ENCODE measurements at places on chromosomes 6 and 20.
A peak's percentile ranks its signal among the peaks of the same experiment; 100 is the strongest.

- DNase-seq: no peak
These were observed 18.2 kb downstream of the ADA start for GRCh38 chr20:44633187-44633810.

- DNase-seq: peak; percentile 49
These were observed 73.3 kb downstream of the ADGRG6 start for GRCh38 chr6:142374965-142375733.

GRCh38 chr6:139060332-139060731 lies 31.8 kb downstream of the ABRACL start:
- DNase-seq: peak; percentile 93

GRCh38 chr6:4598384-4598995 lies 177.7 kb upstream of the CDYL start:
- no peak for DNase-seq

DNA sequence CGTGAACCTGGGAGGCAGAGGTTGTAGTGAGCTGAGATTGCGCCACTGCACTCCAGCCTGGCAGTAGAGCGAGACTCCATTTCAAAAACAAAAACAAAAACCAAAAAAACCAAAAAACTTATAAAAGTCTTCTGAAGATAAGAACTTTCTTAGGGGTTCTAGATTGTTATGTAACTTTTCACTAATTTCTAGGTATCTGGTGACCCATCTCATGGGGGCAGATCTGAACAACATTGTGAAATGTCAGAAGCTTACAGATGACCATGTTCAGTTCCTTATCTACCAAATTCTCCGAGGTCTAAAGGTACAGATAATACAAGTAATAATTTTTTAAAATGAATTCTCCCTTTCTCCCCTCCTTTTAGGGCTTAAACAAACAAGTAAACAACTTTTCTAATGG lies 45.1 kb downstream of the MAPK14 start:
- no peak for DNase-seq

GRCh38 chr6:111129013-111129412 lies 41.7 kb downstream of the SLC16A10 start:
- peak; percentile 56 for DNase-seq

- DNase-seq: no peak
These were observed 477.7 kb upstream of the SULF2 start for GRCh38 chr20:48262955-48263354.

GRCh38 chr20:59324521-59325141 lies 24.2 kb downstream of the EDN3 start:
- DNase-seq: no peak

DNA sequence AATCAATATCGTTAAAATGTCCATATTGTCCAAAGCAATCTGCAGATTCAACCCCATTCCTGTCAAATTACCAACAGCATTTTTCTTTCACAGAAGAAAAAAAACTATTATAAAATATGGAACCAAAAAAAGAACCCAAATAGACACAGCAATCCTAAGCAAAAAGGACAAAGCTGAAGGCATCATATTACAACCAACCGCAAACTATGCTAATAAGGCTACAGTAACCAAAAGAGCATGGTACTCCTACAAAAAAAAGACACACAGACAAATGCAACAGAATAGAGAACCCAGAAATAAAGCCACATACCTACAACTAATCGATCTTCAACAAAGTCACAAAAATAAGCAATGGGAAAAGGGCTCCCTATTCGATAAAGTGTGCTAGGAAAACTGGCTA lies 49.2 kb downstream of the RNGTT start:
- peak; percentile 11 for DNase-seq

- no peak for DNase-seq
These were observed 27.0 kb upstream of the IFNGR1 start for GRCh38 chr6:137246164-137246563.

DNA sequence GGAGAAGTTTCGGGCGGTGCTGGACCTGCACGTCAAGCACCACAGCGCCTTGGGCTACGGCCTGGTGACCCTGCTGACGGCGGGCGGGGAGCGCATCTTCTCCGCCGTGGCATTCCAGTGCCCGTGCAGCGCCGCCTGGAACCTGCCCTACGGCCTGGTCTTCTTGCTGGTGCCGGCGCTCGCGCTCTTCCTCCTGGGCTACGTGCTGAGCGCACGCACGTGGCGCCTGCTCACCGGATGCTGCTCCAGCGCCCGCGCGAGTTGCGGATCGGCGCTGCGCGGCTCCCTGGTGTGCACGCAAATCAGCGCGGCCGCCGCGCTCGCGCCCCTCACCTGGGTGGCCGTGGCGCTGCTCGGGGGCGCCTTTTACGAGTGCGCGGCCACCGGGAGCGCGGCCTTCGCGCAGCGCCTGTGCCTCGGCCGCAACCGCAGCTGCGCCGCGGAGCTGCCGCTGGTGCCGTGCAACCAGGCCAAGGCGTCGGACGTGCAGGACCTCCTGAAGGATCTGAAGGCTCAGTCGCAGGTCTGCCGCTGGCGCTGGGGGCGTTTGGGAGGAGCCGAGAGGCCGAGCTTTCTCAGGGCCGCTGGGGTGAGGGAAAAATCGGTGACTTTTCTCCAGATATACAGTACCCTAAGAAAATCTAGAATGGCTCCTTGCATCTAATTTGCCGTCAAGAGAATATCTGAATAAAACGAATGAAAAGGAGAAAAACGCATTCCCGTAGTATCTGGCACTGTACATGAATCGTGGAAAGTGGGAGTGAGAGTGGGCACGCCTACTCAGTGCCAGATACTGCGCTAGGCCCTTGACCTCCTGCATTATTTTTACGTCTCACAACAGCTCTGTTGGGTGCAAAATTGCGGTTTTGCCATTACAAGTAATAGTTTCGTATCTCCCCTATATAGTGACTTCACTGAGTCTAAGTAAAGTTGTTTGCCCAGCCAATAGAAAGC lies 1.0 kb downstream of the CALHM6 start:
- peak; percentile 72 for DNase-seq

DNA sequence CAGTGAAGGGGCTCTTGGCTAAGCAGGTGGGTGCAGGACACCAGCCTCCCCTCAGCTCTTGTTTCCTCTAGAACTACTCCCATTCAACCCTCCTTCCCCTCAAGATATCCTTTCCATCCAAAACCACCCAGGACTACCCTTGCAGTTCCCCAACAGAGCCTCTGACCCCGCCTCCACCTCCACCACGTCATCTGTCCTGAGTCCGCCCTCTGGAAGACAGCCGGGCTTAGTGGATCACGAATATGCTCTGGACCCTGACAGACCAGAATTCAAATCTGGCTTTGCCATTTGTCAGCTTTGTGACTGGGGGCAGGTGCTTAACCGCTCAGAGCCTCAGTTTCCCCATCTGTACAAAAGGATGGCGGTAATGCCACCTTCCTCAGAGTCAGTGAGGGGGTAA lies 31.4 kb downstream of the TFEB start:
- no peak for DNase-seq

DNA sequence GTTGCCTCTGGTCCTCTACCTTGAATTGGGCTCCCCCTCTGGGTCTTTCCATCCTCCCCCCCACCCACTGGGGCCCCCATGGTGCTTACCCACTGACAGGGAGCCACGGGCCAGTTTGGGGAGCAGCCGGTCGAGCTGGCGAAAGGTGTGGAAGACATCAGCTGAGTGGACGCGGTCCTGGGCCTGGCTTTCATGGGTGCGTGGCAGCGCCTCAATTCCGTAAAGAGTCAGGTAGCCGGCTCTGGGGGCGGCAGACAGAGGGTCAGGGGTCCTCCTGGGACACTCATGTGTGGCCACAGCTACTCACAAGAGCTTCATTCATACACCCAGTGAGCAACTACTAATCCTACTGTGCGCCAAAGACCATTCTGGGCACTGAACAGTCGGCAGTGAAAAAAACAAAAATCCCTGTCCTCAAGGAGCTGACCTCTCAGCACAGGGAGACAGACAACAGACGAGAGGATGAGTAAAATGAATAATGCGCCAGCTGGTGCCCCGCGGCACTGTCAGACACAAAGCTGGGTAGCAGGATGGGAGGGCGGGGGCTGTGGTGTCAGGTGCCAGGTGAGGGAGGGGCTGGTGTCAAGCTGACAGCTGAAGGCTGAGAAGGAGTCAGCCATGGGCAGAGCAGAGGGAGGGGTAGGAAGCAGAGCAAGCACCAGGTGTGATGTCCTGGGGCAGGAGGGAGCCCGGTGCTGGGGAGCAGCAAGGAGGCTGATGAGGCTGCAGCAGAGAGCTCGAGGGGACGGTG lies 28.3 kb downstream of the PTGIS start:
- no peak for DNase-seq

DNA sequence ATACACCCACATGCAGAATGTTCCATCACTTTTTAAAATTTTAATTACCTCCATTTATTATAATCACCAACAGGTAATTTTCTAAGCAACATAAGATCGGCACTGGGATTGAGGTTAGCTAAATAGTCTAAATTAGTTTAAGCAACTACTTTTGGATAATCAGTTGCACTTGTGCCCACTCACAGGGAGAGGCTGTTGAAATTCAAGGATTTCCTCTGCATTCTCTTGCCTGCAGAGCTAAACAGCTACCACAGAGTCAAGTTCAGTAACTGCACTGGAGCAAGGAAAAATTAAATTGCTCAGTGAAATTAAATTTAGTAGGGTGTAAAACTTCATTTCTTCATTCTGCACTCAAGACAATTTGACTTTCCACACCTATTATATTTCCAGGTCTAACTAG lies 120.7 kb upstream of the CCDC28A start:
- no peak for DNase-seq

DNA sequence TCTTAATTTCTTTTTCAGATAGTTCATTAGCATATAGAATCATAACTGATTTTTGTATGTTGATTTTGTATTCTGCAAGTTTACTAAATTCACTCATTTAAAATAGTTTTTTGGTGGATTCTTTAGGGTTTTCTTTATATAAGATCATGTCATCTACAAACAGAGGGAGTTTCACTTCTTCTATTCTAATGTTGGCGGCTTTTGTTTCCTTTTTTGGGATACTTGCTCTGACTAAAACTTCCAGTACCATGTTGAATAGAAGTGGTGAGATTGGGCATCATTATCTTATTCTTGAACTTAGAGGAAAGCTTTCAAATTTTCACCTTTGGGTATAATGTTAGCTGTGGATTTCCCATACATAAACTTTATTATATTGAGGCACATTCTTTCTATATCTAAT lies 296.9 kb downstream of the BCKDHB start:
- no peak for DNase-seq

GRCh38 chr6:129599467-129599866 lies 110.5 kb downstream of the ARHGAP18 start:
- DNase-seq: no peak

- no peak for DNase-seq
These were observed 564.8 kb upstream of the CDH4 start for GRCh38 chr20:60687213-60687612.

DNA sequence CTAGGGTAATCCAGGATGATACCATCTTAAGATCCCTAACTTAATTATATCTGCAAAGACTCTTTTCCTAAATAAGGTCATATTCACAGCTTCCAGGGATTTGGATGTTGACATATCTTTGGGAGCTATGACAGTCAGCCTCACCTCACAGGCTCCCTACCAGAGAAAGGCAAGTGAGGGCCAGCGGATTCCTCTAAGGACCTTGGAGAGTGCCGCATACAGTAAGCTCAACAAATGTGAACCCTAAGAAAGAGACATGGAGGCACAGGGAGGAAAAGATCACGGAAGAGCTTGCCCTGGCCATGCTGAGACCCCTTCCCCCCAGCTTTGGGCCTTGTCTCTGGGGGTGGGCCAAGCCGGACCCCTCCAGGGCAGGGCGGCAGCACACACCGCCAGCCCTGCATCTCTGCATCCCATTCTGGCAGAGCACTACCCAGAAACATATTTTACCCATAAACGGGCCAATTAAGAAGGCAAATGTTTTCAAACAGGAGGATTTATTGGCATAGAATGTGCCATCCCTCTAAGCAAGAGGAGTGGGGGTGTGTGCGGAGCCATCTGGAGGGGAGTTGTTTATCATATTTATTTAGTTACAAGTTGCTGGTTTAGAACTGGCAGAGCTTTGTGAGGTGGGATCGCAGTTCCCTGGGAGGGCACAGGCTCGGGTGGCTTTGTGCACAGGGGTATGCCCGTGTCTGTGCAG lies 55.4 kb downstream of the CHMP4B start:
- DNase-seq: no peak

DNA sequence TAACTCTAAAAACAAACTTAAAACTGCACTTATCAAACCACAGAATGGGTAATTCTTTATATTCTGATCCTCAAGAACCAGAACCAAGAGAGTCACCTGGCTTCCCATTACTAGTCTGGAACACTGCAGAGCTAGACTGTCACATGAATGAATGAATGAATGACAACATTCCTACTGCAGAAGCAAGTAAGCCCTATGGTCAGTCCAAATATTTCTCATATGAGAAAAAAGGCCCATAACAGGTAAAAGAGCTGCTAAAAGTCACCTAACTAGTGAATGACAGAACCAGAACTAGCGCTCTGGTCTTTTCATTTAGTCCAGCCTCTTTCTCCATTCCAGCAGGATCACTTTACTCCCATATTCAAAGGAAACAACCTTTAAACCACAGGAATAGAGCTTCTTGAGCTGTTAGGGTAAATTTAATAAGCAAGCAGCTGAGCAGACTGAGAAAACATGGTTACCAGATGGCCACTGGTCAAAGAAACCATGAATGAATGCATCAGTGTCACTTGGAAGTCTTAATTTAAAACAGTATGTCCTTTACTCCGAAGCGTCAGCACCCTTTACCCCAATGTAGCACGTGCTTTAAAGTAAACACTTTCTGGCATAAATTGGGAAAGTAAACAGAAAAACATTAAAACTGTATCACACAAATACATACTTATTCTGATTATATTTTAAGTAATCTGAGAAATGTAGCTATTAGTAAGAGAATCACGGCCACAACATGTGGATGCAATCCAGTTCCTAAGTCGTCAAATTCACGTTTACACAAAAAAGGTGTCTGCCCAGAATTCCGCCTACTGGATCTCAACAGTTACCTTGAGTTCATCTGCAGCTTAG lies 1.4 kb downstream of the PREP start:
- DNase-seq: peak; percentile 12

DNA sequence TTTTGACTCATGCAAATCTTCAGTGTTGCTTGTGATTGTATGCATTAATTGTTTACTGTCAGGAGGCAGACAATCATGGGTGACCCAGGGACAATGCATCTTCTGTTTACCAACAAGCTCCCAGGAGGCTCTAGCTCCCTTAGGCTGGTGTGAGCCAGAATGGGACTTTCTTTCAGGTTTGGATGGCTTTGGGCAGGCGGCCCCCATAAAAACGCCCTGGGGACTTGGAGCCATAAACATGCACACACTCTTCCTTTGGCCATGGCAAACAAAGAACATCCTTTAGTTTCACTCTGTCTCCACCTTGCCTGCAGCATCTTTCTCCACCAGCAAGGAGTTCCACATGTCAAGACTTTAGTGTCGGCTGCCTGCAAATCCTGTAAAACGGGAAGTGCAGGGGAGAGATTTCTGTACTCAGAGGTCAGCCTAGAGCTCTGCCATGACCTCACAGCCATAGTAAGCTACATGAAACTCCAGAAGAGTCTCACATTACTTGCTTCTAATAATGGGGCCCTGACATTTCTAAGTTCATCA lies 127.6 kb downstream of the MAP3K7 start:
- DNase-seq: no peak

- DNase-seq: peak; percentile 1
These were observed 1095.2 kb downstream of the GRIK2 start for GRCh38 chr6:102488729-102489128.
